NCI-H2029 (cell line): ENCODE measurements at places on chromosomes 12 and 14.

DNA sequence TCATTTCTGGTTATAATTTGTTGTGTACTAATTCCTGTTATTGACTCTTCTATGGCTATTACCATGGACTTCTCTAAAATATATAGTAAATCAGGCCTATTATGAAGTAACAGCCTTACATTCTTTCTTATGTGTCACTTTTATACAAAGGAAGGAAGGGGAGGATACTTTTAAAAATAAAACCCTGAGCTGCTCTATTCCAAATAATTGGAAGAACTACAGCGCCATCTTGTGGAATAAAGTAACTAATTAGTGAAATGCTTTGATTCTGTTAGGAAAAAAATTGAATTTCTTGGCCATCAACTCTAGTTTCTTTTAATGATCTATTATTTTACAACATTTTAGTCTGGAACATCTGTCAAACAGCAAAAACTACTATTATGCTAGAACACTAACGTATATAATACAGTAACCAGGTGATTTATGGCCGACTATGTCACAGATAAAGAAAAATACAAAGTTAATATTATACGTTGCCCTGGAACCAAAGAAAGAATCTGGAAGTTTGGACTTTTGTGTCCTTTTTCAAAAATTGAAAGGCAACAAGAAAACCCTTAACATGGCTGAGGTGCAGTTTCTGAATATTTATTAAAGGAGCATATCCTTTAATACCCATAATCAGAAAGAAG is 55.0 kb upstream of the NELL2 start:
- peak; percentile 59 for DNase-seq

GRCh38 chr12:45279931-45280830 is 64.3 kb downstream of the ANO6 start:
- no peak for DNase-seq

DNA sequence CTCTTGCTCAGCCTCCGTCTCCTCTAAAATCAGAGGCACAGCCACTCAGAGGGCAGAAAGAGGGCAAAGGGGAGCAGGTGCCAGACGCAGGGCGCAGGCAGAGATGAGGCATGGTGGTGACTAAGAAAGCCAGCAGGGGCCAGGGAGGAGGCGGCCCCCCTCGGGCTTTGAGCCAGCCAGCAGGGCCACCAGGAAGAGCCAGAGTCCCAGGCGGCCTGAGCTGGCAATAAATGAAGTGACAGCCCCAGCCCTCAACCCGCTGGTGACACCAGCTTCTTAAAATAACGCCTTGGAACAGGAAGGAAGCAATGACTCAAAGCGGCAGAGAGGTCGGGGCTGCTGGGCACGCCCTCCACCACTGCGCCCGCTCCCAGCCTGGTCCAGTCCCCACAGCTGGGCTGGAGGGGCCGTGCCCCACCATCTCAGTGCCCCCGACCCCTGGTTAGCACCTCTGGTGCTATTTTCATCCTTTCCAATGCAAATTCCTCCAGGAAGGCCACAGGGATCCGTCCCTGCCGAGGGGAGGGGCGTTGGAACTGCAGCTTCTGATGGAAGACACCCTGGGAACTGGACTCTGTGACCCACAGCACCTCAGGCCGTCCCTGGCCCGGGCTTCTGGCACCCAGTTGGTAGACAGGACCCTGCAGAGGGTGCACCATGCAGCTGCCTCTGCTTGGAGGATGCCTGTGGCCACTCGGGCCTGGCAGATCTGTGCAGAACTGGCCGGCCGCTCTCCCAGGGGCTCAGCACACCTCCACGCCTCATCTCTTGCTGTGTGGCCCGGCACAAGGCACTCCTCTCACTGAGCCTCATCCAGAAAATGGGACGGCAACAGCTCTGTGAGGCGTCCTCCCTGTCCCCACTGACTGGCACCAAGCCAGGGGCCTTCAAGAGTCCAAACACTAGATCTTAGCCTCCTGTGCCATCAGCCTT is 113.7 kb downstream of the NCOR2 start:
- no peak for DNase-seq

- no peak for DNase-seq
These were observed 91.1 kb downstream of the ARMH4 start for GRCh38 chr14:58060898-58061297.

GRCh38 chr14:96139879-96140278 is 64.8 kb upstream of the BDKRB2 start:
- DNase-seq: no peak

GRCh38 chr12:131616738-131617137 is 94.2 kb upstream of the SFSWAP start:
- no peak for DNase-seq

DNA sequence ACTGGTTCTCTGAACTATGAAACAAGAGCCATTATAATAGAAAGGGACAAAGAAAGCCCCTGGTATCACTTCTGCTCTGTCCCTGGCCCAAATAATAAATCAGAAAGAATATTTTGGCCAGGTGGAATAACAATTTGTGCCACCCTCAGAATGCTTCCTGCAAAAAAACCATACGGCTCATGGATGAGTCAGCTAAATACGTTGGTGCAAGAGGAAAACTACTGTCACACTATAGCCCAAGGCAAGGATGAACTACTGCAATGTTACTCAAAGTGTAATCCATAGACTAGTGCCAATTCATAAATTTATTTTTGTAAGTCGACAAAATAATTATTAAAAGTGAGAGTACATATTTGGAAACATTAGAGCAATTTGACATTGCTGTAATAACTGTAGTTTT is 68.2 kb downstream of the ANKS1B start:
- no peak for DNase-seq

DNA sequence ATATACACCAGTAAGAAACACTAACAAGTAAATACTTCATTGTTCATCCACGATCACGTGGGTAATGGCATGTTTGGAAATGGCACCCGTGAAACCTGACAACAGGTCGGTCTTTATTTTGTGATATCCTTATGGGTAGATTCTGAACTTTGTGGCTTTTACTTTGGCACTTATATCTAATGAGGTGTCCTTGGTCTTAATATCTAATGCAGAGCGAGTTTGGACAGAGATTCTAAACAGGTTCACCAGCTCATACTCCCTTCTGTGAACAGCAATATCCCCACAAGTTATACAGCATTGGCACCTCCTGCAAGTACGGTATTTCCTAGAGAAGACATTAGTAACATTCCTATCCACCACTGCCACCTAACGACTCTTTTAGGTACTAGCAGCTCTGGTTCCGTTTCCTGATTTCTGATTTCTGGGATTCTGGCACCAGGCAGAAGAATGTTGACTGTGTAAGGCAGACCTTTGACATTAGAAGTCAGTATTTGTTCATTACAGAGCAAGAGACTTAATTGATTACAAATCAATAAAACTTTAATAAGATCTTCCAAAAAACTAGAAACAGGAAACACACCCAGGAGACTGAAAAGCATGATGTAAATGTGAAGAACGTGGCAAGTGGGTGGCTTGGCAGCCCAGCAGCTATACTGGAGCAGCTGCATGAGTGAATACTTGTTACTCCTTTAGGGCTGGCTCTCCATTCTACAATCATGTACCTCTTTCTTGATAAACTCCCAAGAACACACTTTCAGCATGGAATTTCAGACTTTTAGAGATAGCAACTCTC is 2.5 kb downstream of the ANG start:
- peak; percentile 41 for DNase-seq

GRCh38 chr14:56153267-56153666 is 35.1 kb downstream of the PELI2 start:
- no peak for DNase-seq

DNA sequence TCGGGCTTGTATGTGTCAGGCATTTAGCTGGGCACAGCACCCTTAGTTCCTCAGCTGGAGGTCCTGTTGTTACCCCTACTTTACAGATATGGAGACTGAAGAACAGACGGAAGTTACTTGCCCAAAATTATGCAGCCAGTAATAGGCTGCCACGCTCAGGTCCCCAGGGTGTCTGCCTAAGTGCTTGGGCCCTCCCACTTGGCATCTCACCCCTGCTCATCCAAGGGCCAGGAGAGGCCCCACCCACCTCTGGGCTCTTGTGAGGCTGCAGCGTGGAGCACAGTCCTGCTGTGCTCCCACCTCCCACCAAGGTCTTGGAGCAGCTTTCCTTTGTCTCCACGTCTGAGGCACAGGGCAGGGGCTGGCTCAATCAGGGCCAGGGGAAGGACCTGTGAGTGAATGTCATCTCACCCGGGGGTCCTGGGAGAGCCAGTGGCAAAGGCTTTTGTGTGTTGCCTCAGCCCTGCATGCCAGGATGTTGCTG is 64.6 kb downstream of the BEGAIN start:
- DNase-seq: no peak

DNA sequence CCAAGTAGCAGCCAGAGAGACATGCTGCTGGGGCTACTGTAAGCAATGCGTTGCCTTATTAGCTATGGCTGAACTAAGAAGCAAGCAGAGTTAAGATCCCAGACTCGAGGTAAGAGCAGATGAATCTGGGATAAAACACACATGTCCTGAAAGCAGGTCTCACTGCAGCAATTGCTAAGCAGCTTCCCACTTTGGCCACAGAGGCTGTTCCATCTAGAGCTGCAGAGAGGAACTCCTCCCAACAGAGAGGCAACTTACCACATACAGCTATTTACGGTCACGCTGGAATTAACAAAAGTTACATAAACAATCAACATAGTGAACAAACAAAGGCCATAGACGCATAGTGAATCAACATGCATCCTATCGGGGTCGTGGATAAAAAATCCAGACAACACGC is 90.2 kb downstream of the KSR2 start:
- DNase-seq: no peak

DNA sequence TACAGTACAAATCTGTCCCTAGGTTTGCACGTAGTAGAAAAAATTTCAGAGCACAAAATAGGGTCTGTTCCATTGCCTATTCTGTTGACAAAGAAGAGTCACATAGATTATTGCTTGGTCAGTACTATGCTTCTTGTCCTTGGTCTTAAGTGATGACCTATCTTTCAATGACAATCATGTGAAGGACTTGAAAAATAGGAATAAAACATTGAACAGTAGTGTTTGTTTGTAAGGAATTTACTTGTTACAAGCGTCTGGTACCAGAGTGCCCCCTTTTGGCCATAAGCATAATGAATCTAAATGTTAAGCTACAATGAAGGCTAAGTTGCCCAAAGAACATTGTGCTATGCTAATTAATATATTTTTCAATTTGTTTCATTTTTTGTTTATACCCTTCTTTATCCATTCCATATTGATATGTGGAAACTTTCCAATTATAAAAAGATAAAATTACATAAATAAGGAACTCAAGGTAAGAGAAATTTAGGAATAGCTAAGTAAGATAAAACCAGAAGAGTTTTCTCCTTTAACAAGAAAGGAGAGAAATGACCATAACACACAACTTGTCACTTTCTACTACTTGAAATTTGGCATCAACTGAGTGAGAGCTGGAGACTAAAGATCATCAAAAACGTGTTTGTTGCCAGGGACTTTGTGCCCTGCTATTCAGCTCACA is 204.7 kb downstream of the EPS8 start:
- DNase-seq: no peak

- DNase-seq: no peak
These were observed 85.0 kb downstream of the SYT1 start for GRCh38 chr12:78949532-78949931.

DNA sequence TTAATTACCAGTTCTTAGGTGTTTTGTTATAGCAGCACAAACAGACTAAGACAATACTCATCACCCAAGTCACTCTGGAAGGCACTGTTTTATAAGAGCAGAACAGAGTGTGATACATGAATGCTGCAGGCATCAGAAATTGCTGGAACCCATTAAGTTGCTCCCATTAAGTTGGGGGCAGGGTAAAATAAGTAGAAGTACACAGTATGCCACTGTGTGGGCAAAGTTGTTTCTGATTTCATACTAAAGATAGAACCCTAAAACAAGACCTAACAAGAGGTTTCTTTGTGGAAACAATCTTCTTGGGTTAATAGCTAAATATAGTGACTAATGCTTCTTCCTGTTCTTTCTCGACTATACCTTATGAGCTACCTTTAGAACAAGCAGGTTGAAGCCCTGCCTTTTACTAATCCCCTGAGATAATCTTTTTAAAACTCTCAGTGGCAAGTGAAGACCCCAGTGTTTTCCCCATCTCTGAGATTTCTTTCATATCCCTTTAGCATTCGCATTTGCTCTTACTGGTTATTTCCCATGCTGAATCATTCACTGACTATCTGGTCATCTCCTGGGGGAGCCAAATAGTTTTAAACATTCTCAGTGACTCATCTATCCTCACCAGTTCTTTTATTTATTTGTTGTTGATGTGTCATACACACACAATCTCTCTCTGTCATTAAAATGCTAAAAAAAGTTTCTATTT is 52.3 kb downstream of the SOCS2 start:
- no peak for DNase-seq

GRCh38 chr12:25322351-25322750 is 71.6 kb upstream of the KRAS start:
- DNase-seq: no peak

DNA sequence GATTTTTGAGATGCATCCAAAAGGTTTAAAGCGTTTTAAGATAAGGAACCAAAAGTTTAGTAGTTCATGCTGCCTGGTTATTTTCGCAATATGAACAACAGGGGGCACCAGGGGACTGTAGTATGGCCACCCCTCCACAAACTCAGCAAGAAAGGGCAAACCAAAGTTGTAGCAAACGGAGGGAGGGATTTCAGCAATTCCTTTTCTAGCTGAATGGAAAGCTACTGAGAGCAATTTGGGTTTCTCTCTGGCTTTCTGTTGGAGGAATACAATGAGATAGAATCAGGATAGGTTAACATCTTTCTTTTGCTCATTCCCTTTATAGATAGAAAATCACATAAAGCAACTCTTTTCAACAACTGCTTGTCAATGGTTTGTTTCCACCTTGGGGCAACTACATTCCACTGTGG is 62.5 kb downstream of the DRAM1 start:
- peak; percentile 26 for DNase-seq

DNA sequence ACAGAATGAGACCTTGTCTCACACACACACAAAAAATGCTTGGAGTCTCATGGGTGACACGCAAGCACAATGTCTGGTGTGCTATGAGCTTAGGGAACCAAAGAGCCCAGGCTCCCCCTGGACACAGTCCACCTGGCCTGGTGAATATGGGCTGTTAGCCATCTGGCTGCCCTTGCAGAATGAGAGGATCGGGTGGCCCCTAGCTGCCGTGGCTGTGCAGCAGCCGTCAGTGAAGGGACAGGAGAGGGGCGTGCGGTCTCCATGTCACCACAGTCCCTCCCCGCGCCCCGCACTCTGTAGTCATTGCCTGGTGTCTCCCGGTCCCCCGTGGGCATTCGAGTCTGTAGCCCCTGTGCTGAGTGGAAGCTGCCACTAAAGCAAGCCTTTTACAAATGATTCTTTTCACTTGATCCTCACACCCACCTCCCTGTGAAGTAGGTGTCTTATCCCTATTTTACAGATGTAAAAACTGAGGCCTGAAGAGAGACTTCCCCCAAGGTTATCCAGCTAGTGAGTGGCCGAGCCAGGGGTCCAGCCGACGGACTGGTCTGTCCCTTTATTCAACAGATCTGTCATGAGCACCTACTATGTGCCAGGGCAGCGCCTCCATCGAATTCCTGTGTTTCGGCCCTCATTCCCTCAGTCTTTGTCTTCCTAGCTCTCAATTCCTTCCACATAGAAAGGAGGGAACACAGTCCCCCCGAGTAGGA is 18.8 kb downstream of the MVK start:
- no peak for DNase-seq

DNA sequence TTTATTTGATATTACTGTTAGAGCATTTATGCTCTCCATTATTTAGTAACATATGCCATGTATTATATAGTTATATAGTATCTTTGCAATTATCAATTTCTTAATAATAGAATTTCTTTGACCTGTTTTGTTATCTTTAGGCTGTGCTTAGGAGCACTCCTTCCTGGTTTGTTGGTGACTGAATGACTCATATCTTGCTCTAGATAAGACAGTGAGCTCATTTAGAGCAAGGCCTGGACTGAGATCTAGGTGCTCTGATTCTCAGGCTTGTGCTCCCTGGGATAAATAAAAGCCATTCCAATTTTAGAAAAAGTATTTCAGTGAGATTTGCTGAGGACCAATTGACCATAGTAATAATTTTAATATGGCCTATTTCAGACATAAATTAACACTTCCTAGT is 951.2 kb downstream of the FLRT2 start:
- DNase-seq: no peak
